ENCODE measurements at places on chromosomes 1 and 21. TPM values are rescaled to one million over a fixed set of nuclear protein-coding genes. Genes with fewer than 3 reads are reported as not detected.
A peak's percentile ranks its signal among the peaks of the same experiment; 100 is the strongest.

HSPA6 gene
- 17.1 TPM for total RNA-seq

CFHR2 gene
- not detected for total RNA-seq

PRAMEF20 gene
- not detected for total RNA-seq

GRCh38 chr1:108817016-108817415 lies 39.9 kb downstream of the AKNAD1 start:
- H3K4me3 ChIP-seq, result peak overlapping the region; percentile 51
- no peaks in the 10 kb centered on the region for H3K36me3 ChIP-seq
- H3K27me3 ChIP-seq, result no peaks in the 10 kb centered on the region
- H3K27ac ChIP-seq, result peak overlapping the region; percentile 89
- no peaks in the 10 kb centered on the region for H3K4me1 ChIP-seq
- DNase-seq, result no peak

DNA sequence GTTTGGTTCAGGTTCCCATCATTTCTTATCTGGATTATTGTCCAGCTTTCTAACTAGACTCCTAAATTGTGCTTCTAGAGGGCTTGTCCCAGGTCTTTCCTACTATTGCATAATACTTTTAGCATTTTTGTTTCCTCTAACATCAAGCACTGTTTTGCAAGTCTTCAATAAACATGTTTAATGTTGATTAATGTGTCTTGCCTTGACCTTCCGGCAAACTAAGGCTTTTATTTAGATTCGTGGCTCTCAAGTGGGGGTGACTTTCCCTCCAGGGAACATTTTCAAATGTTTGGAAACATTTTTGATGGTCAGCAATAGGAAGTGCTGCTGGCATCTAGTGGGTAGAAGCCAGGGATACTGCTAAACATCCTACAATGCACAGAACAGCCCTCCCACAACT lies 90.7 kb downstream of the RPE65 start:
- H3K27me3 ChIP-seq, result no peaks in the 10 kb centered on the region
- H3K27ac ChIP-seq, result no peak overlapping the region
- DNase-seq, result no peak
- H3K4me3 ChIP-seq, result no peak overlapping the region

GRCh38 chr1:60141743-60142142 lies 68.2 kb upstream of the C1orf87 start:
- no peaks in the 10 kb centered on the region for H3K4me1 ChIP-seq
- no peaks in the 10 kb centered on the region for H3K36me3 ChIP-seq
- H3K27ac ChIP-seq, result no peak overlapping the region
- no peak overlapping the region for H3K4me3 ChIP-seq
- no peaks in the 10 kb centered on the region for H3K27me3 ChIP-seq

DNA sequence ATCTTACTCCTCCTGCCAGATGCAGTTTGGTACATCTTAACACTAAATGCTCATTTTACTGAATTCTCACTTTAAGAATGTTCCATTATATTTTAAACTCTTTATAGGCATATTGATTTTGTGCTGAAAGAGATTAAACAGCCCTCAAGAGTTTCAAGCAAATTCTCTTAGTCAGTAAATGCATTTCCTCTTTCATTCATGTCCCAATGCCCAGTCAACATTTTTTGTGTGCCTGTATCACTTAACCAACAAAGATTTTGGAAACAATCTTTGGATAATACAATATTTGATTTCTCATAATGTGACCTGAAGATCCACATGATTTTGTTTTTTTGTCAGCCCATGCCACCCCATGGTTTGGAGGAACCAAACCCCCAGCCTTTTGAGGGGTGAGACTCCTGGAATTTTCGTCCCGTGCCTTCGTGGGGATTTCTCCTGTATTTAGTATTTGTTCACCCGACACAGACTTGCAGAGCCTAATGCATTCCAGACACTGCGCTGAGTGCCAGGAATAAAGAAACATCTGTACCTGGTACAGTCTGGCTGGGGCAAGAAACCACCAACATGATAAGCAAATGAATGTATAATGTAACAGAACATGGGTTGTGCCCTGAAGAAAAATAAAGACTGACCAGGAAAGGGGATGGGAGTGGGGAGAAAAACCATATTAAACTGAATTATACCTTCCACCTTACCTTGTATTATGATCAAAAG lies 47.1 kb upstream of the ETS2 start:
- no peak overlapping the region for H3K27ac ChIP-seq
- H3K4me3 ChIP-seq, result no peak overlapping the region
- H3K36me3 ChIP-seq, result no peaks in the 10 kb centered on the region
- no peak for DNase-seq
- H3K27me3 ChIP-seq, result no peaks in the 10 kb centered on the region

GRCh38 chr21:45845063-45845769 lies 136.4 kb upstream of the COL6A1 start:
- H3K36me3 ChIP-seq, result no peaks in the 10 kb centered on the region
- DNase-seq, result no peak
- H3K27ac ChIP-seq, result no peak overlapping the region

DNA sequence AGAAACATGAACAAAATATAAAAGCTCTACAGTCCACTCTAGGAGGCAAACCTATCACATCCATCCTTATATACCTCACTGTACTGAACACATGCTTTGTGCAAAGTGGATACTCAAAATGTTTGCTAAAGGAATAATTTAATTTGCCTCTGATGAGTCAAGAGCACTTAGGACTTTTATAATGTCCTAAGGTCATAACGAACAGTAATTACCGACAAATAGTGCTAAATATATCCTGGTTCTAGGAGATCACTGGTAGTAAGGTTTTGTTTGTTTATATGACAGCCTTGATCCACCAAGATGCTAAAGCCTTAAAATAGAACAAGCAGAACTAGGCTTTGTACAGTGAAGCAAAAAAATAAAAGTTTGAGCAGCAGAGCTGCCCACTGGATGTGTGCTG lies 70.6 kb downstream of the GADD45A start:
- H3K27ac ChIP-seq, result peak overlapping the region; percentile 8
- no peaks in the 10 kb centered on the region for H3K4me1 ChIP-seq

GRCh38 chr1:2637442-2638145 lies 4.8 kb upstream of the MMEL1 start:
- H3K27me3 ChIP-seq, result peaks cover 14% of the 10 kb centered on the region
- H3K4me3 ChIP-seq, result no peak overlapping the region
- DNase-seq, result no peak
- peaks cover 13% of the 10 kb centered on the region for H3K4me1 ChIP-seq

DNA sequence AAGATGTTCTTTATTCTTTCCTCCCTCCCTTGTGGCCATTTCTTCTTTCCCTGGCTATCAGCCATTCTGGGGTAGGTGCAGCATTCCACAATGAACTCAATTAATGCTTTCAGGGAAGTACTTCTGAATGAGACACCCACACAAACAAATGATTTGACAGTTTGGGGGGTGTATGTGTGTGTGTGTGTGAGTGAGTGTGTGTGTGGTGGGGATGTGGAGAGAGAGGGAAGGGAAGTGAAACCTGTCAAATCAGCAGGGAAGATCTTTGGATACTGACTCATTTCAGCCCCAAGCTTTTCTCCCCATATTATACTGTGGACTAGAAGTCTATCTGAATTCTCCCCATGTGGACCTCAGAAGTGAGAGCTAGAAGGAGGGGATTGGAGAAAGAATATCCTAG lies 154.9 kb upstream of the CD34 start:
- H3K27me3 ChIP-seq, result no peaks in the 10 kb centered on the region
- H3K27ac ChIP-seq, result no peak overlapping the region
- no peaks in the 10 kb centered on the region for H3K4me1 ChIP-seq
- H3K4me3 ChIP-seq, result no peak overlapping the region
- DNase-seq, result no peak

DNA sequence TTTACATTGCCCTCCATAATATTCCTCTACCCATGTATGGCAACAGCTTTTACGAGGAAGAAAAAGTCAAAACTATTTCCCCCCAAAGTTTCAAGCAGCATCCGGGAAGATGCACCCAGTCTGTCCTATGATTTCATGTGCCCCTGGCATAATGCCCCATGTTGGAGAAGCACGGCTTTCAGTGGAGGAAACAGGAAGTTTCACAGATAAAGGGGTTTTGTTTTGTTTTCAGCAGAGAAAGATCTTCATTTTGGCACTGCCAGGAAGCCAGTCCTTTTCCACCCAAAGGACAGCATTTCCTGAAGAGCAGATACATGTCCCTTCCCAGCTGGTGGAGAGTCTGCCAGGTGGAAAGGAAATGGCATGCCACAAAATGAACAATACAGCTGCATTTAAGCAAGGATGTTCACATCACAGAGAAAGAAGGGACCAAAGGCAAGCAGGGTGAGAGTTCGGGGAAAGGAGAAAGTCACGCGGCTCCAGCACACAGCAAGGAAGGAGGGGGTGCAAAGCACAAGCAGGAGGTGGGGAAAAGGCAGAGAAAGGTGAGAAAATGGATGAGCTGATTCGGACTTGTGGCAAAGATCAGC lies 95.3 kb upstream of the HIVEP3 start:
- H3K27ac ChIP-seq, result no peak overlapping the region
- no peak for DNase-seq
- no peaks in the 10 kb centered on the region for H3K36me3 ChIP-seq
- no peaks in the 10 kb centered on the region for H3K4me1 ChIP-seq

Data from breast epithelium (tissue), 4 donors.